Karpas-422 (cell line): ENCODE measurements at places on chromosomes 6 and 20. TPM values are rescaled to one million over a fixed set of nuclear protein-coding genes. Genes with fewer than 3 reads are reported as not detected.
A peak's percentile ranks its signal among the peaks of the same experiment; 100 is the strongest.

PPP1R14C gene
- total RNA-seq = 0.32 TPM in 1 of 2 replicates, not detected in the other

GRCh38 chr20:32333988-32334885 lies 23.9 kb upstream of the ASXL1 start:
- H3K27ac ChIP-seq = 0 out of 2 replicates have a peak overlapping the region, but pooled peaks have one; percentile 62
- peaks cover 39% of the 10 kb centered on the region for H3K36me3 ChIP-seq
- H3K4me1 ChIP-seq = peaks cover 45% of the 10 kb centered on the region
- no peaks in the 10 kb centered on the region for H3K27me3 ChIP-seq

DNA sequence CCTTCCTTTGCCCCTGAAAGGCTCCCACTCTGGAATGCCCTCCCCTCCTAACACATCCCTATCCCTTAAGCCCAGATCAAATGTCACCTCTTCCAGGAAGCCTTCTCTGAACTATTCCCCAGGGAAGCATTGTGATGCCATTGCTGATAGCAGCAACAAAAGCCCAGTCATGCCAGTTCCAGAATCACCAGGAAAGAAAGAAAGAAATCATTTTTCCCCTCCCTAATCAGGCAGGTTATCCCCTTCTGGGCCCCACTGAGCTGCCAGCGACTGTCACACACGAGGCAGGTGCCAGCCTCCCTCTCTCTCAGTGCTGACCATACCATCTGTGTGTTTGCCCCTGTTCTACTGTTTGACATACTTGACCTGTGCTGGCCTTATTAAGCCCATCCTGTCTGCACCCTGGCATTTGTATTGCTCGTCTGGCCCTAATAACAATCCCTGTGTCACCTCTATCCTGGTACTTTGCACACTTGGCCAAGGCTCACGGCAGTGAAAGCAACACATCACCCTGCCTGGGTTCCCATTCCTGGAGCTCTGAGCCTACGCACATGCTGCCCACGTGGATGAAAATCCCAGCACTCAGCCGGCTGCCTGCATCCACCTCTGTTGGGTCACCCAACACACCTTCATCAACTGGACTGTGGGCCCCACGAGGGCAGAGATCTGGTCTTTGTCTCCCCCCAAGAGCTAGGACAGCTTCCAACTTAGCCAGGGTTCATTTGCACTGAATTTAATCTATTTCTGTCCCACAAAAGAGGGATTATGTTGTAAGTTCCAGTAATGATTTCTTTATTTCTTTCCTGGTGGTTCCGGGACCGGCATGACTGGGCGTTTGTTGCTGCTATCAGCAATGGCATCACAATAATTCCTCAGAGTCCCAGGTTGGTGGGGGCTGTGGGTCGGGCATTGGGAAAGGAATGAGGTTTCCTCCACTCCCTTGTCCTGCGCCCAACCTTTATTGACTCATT lies 5.3 kb upstream of the BPIFB1 start:
- H3K27ac ChIP-seq = no peak overlapping the region
- H3K27me3 ChIP-seq = no peaks in the 10 kb centered on the region

- no peaks in the 10 kb centered on the region for H3K4me1 ChIP-seq
- no peak for DNase-seq
- H3K27me3 ChIP-seq = no peaks in the 10 kb centered on the region
- no peak overlapping the region for H3K27ac ChIP-seq
- H3K4me3 ChIP-seq = no peak overlapping the region
Observed at GRCh38 chr6:3468585-3468984, 11.7 kb upstream of the SLC22A23 start.

DNA sequence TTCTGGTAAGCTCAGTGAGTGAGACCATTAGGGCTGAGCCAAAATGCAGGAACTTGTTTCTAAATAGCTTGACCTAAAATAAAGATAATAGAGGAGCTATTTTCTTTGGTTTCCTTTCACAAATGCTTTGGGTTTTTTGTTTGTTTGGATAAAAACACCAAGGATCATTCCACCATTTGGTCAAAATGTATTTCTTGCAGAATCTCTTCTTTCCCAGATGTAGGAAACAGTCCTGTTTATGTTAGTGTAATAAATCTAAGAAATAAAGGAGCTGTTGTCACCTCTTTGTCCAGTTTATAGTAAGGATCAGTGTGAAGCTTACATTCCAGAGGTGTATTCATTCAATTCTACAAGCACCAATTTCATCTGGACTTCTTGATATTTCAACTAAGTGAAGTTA lies 297.8 kb downstream of the GJA1 start:
- no peak for DNase-seq
- H3K27me3 ChIP-seq = no peaks in the 10 kb centered on the region
- no peak overlapping the region for H3K27ac ChIP-seq
- no peak overlapping the region for H3K4me3 ChIP-seq

GRCh38 chr6:153104220-153104619 lies 26.9 kb downstream of the RGS17 start:
- DNase-seq = no peak
- no peak overlapping the region for H3K4me3 ChIP-seq
- no peak overlapping the region for H3K27ac ChIP-seq
- no peaks in the 10 kb centered on the region for H3K36me3 ChIP-seq
- H3K4me1 ChIP-seq = peaks cover 9% of the 10 kb centered on the region

- H3K4me1 ChIP-seq = no peaks in the 10 kb centered on the region
- H3K27me3 ChIP-seq = no peaks in the 10 kb centered on the region
Observed at GRCh38 chr6:51301962-51302361, 483.3 kb downstream of the TFAP2B start.

GRCh38 chr6:53359095-53359842 lies 10.5 kb upstream of the ELOVL5 start:
- H3K4me3 ChIP-seq = peak overlapping the region; percentile 79
- H3K36me3 ChIP-seq = no peaks in the 10 kb centered on the region
- H3K27me3 ChIP-seq = no peaks in the 10 kb centered on the region
- H3K4me1 ChIP-seq = peaks cover 27% of the 10 kb centered on the region
- peak overlapping the region; percentile 77 for H3K27ac ChIP-seq

DNA sequence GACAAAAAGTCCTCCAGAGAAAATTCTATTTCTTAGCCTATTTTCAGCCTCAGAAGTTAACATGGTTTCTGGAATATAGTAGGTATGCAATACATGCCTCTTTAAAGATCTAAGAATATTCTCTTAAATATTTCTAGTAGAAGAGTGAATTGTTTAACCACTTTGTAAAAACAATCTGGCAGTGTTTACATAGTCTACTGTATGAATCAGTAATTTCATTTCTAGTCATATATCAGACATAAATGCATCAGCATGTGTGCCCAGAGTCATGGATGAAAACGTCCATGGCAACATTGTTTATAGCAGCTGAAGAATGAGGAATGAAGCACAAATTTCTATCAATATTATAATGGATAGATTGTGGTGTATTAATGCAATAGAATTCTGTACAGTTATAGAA lies 124.9 kb downstream of the NKAIN2 start:
- H3K27ac ChIP-seq = no peak overlapping the region
- H3K27me3 ChIP-seq = no peaks in the 10 kb centered on the region
- no peaks in the 10 kb centered on the region for H3K4me1 ChIP-seq
- no peak overlapping the region for H3K4me3 ChIP-seq
- no peaks in the 10 kb centered on the region for H3K36me3 ChIP-seq

DNA sequence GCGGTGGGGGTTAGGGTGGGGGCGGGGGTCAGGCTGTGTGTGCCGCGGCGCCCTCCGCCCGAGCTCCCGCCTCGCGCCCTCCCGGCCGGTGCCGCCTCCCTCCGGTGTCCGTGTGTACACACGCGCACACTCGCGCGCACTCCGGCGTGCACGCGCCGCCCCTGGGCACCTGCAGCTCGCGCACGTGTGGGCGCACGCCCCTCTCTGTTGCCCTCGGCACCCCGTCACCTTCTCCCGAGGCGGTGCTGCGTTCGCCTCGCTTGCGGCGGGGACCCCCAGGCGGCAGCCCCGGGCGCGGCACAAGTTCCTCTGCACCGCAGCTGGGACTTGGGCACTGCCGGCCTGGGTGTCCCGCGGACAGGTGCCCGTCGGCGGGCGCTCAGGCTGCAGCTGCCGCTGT lies 525 bp downstream of the MACROD2 start:
- H3K4me1 ChIP-seq = no peaks in the 10 kb centered on the region
- DNase-seq = no peak
- H3K27ac ChIP-seq = no peak overlapping the region
- no peaks in the 10 kb centered on the region for H3K27me3 ChIP-seq

DNA sequence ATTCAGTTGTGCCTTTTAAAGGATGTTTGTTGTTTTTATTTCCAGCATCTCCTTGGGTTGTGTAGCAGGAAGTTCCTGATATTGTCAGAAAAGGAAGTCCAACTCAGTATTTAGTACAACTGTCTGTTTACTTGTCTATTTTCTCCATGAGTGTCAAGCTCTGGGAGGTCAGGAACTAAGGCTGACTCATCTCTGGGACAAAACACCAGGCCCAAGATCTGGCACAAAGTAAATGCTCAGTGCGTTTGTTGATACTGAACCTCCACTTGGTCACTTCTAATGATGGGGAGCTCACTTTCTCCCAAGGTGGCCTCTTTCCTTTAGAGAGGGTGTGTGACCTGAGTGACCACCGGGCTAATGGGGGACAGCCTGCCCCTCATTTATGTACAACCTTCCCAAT lies 12.6 kb upstream of the PIGU start:
- DNase-seq = no peak
- H3K27me3 ChIP-seq = no peaks in the 10 kb centered on the region
- no peaks in the 10 kb centered on the region for H3K4me1 ChIP-seq
- H3K36me3 ChIP-seq = no peaks in the 10 kb centered on the region
- H3K27ac ChIP-seq = no peak overlapping the region
- no peak overlapping the region for H3K4me3 ChIP-seq

DNA sequence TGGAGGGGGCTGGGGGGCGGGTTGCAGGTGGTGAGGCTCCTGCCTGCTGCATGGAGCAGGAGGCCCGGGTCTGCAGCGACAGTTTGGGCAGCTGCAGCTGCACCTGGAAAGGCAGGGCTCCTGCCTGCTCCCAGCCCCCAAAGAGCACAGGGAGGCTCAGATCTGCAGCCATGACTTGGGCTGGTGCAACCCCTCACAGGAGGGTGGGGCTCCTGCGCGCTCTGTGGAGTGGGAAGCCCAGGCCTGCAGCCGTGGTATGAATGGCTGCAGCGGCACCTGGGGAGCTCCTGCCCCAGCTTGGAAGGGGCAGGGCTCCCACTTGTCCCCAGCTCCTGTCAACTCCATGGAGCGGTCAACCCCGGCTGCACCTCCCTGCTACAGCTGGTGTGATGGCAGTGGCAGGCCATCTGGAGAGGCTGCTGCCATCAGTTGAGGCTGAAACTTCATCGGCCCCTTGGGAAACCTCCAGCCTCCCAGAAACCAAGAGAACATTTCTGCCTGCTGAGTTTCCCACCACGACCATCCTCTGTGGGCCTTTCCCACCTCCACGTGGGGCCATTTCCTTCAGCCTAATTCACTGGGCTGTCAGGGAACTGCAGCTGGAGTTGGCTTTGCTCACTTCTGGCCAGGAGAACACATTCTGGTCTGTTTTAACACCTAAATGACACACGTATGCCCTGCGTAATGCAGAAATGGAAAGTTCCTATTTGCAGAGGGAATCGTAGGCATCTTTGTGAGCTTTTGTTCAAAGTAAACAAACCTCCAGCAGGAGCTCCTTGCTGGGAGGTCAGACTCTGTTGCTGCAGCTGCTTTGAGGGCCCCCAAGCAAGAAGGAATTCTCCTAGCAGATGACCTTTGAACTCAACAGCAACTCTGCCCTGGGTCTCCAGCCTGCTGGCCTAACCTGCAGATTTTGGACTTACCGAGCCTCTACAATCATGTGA lies 429.0 kb downstream of the PREX1 start:
- no peaks in the 10 kb centered on the region for H3K27me3 ChIP-seq
- H3K4me1 ChIP-seq = no peaks in the 10 kb centered on the region
- no peak overlapping the region for H3K4me3 ChIP-seq
- H3K36me3 ChIP-seq = no peaks in the 10 kb centered on the region
- no peak overlapping the region for H3K27ac ChIP-seq

- H3K4me1 ChIP-seq = no peaks in the 10 kb centered on the region
- H3K27me3 ChIP-seq = no peaks in the 10 kb centered on the region
- no peak overlapping the region for H3K4me3 ChIP-seq
- no peak for DNase-seq
Observed at GRCh38 chr6:117837261-117837660, 69.8 kb upstream of the SLC35F1 start.

DNA sequence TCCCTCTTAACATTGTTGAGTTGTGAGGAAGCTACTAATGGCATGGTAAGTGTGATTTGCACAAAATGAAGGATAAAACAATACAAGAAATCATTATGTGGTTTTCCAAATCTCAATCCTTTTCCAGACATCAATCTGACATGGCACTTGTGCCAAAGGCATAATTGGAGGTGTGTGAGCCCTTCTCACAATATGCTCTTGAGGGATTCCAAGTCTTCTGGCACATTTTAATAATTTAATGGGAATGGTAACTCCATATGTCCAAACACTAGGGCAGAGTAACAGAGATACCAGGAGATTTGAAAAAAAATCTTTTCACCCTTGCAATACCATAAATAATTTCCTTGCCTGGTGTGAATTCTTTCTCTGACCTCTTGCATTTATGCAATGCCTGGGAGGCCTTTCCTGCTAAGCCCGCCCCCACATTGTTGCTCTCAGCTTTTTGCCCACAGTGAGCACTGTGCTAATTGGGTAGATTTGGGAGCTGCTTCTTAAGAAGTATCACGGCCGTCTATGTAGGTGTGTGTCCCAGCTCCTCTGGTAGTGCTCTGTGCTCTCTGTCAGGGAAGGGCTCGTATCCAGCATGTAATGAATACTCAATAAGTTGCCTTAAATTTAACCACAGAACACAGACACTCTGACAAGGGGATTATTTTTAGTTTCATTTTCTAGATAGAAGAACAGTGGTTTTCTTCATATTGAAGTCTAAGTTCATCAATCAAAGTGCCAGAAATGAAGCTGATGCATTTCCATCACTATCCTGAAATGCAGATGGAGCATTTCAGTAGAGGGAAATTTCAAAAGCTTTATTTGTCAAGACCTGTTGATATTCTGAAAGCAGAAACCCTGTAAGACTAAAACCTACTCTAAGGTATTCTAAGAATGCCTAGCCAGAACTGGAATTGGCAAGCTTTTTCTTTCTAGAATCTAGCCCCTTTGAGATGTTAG lies 54.4 kb upstream of the CEP85L start:
- peaks cover 28% of the 10 kb centered on the region for H3K4me1 ChIP-seq
- H3K4me3 ChIP-seq = no peak overlapping the region
- H3K27me3 ChIP-seq = no peaks in the 10 kb centered on the region

DNA sequence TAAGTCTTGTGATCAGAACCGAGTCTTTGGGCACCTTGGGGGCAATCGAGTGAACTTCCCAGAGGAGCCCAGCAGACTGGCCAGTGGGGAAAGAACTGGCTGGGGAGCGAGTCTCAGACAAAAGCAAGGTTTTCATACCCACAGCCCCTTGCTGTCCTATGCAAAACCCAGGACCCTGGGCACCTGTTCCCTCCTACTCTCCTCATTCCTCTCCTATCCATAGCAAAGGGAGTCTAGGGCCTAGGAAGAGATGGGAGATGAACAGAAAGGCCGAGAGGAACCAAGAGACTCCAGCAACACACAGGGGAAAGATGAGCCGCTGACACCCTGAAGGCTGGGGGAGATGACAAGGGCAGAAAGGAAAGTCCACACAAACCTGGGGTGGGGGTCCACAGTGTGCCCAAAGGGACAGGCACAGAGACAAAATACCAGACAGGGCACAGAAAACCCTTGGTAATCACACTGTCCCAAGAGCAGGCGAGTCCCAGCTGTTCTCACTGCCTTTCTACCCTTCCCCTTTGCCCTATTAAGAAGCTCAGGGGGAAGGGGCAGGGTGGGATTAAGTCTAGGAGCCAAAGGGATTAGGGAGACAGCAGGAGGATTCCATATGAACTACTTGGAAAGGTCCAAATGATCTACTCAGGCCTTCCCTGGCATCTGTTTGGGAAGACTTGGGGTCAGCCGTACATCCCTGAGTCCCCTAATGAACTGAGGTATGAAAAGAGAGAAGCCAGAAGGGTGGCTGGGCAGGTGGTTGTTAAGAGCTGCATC lies 6.5 kb downstream of the PPP1R18 start:
- peaks cover 47% of the 10 kb centered on the region for H3K4me1 ChIP-seq
- no peak for DNase-seq
- H3K27me3 ChIP-seq = no peaks in the 10 kb centered on the region
